ENCODE measurements at places on chromosomes 16 and 17.

- peak; percentile 81 for DNase-seq
Observed at GRCh38 chr16:51151961-51152663, 1.0 kb upstream of the SALL1 start.

- no peak for DNase-seq
Observed at GRCh38 chr17:60188759-60189158, 39.0 kb downstream of the CA4 start.

DNA sequence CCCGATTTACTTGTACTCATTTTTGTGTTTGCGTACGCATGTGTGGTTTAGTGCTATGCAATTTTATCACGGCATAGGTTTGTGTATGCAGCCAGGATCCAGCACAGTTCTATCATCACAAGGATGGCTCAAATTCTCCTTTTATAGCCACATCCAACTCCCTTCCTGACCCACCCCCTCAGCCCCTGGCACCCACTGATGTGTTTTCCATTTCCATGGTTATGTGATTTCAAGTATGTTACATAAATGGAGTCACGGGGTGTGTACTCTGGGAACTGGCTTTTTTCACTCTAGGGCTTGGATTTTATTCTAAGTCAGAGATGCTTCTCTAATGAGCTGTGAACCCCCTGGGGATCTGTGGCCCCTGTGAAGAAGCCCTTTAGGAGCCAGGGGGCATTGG is 16.8 kb downstream of the IL4R start:
- DNase-seq = no peak

GRCh38 chr17:47690121-47690520 is 3.8 kb upstream of the TBKBP1 start:
- DNase-seq = no peak

- no peak for DNase-seq
Observed at GRCh38 chr16:85947230-85948137, 48.5 kb downstream of the IRF8 start.

- no peak for DNase-seq
Observed at GRCh38 chr17:51857052-51857597, 301.4 kb downstream of the CA10 start.

GRCh38 chr17:5915337-5915736 is 154.8 kb upstream of the WSCD1 start:
- no peak for DNase-seq

DNA sequence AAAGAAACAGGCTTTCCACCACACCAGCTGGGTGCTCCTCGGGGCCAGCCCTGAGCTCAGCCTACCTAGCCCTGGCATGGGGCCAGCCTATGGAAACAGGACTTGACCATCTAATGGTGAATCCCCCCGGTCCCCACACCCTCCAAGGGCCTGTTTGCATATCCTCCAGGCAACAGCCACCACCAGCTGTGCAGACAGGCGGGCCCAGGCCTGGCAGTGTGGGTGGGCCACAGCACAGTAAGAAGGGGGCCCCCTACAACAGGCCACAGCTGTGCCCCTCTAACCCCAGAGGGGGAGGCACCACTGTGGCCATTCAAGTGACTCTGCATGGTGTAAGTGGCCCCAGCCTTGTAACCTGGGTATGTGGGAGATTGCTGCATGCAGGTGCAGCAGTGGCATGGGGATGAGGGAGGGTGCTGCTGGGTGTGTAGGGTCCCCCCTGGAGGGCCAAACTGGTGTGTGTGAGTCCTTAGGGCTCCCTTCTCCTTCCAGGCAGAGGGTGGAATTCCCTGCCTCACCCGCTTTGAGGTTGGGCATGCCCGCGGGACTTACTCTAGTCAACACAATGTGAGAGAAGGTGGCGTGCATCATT is 148.2 kb downstream of the C16orf78 start:
- DNase-seq = no peak

- DNase-seq = no peak
Observed at GRCh38 chr16:53580038-53580802, 77.2 kb upstream of the AKTIP start.

GRCh38 chr17:77083531-77083930 is 57.2 kb upstream of the SEC14L1 start:
- DNase-seq = no peak

DNA sequence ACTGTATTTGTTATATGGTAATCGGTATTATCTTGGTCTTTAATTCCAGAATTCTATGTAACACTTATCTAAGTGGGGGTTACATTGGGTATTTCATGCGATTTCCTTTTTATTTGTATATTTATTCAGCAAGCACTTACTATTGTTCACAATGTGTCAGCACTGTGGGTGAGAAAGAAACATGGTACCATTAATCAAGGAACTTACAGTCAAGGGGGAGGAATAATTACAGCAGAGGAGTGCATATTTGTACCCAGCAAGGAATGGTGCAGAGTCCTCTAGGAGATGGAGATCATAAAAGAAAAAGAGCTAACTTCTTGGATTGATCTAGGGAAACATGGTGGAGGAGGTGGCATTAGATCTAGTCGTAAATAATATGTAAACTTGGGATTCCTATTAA is 117.0 kb upstream of the KCNJ16 start:
- DNase-seq = no peak

DNA sequence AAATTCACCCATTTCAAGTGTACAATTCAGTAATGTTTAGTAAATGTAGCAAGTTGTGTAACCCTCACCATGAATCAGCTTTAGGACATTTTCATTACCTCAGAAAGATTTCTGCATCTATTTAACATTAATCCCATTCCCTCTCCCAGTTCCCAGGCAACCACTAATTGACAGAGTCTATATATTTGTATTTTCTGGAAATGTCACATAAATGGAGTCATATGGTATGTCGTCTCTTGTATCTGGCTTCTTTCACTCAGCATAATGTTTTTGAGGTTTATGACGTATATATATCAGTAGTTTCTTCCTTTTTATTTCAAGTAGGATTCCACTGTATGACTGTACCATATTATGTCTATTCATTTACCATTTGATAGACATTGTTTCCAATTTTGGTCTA is 199.8 kb downstream of the CYB561 start:
- DNase-seq = no peak

GRCh38 chr16:77332792-77333191 is 102.0 kb downstream of the ADAMTS18 start:
- DNase-seq = no peak

DNA sequence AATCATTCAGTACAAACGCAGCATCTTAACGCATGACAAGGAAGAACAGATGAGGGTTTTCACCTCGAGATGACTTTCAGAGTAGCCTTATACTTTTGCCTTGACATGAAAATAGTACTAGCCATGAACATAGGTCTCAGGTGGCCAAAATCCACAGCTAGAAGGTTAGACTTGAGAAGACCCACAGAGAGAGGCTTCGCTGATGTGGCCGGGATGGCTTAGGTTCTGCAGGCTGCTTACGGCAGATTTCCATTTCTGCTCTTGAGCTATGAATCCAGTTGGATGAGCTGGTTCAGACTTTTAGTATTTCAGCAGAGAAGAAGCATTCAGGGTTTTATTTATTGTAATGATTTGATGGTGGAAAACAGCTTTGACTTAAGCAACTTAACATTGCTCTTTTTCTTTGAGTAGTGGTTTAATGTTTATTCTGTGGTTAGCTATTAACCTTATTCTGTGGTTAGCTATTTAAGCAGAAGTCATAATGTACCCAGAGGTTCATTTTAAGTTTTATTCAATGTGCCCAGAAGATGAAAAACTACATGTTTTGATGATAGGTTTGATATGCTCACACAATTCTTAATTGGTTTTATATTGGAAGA is 7.6 kb downstream of the KRT24 start:
- no peak for DNase-seq

DNA sequence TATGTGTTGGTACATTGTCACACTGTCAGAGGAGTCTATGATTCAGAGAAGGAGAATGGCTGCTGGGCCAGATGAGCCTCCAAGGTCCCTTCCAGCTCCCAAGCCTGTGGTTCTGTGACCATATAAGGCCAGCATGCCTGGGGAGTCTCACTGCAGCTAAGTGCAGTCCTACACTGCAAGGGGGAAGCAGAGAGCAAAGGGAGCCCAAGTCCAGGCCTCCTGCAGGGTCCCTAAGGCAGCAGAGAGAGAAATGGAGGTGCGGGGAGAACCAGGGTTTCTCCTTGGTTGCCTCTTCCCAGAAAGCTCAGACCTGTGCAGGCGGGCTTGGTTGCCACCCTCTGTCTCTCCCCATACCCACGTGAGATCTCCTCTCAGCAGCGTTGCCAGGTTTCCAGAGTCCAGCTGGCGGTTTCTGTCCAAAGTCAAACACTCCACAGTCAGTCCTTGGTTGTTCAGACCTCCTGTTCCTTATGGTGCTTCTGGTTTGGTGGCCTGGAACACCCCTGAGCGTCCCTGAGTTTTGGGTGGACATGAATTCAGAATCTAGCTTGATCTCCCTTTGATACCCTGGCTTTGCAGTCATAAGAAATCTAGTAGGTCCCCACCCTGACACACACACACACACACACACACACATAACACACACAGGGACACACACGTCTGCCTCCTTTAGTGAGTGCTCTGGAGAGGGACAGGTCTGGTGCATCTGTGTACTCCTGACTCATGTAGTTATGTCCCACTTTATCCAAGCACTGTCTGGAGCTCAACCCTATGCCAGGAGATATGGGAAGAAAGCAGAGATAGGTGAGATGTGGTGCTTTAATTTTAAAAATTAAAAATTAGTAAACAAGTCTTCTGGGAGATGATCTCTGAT is 78.8 kb downstream of the GNAO1 start:
- DNase-seq = no peak

DNA sequence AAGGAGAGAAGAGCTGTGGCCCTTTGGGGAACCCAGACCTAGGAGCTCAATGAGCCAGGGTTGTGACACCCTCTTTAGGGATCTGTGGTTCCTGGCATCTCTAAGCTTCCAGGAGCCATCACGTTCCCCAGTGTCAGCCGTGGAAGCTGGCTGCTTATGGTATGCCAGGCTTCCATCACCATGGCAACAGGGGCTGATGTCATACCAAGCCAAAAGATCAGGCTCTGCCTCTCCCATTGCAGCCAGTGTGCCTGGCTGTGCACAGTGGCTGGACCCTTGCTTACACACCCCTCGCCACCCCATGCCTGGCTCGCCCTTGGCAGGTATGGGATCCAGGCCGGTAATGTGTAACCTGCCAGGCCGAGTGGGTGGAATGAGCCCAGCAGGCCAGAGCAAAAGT is 91.1 kb downstream of the SSH2 start:
- DNase-seq = no peak

GRCh38 chr17:57541472-57542394 is 203.4 kb downstream of the CCDC182 start:
- DNase-seq = no peak

DNA sequence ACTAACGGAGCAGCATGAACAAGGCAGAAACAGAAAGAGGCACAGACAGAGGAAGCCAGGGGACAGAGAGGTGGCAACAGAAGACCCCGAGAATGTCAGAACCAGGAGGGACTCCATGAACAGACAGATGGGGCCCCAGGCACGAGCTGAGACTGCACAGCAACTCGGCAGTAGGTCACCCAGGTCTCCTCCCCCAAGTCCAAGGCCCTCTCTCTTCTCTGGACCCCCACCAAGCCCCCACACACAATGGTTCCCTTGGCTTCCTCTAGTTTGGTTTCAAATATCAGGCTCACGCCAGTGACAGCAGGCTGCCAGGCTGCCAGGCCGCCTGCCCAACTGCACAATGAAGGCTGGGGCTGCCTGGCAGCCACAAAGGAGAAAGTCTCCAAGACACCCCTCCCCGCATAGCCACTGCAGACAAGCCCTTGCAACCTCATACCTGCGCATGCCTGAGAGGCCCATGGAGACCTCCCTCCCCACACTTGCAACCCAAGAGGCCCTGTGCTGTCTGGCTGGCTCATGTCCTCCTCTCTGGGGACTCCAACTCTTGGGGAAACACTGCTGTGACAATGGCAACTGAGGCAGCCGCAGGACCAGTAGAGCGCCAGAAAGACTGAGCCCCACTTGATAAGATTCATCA is 54.8 kb downstream of the PIMREG start:
- no peak for DNase-seq

- no peak for DNase-seq
Observed at GRCh38 chr16:71746442-71747046, 22.0 kb upstream of the PHLPP2 start.

DNA sequence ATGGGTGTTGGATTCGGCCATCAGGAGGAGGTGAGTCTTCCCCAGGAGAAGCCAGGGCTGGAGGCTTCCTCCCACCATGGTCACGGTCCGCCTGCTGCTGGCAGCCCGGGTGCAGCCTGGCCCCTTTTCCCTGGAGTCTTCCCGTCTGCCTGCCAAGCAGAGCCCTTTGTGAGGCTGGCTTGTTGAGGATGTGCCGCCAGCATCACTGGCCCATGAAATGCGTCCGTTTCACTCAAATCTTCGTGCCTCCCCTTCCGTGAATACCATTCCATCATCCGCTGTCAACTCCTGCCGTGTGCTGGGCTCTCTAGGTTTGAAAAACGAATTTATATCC is 9.6 kb downstream of the VPS4A start:
- DNase-seq = no peak

DNA sequence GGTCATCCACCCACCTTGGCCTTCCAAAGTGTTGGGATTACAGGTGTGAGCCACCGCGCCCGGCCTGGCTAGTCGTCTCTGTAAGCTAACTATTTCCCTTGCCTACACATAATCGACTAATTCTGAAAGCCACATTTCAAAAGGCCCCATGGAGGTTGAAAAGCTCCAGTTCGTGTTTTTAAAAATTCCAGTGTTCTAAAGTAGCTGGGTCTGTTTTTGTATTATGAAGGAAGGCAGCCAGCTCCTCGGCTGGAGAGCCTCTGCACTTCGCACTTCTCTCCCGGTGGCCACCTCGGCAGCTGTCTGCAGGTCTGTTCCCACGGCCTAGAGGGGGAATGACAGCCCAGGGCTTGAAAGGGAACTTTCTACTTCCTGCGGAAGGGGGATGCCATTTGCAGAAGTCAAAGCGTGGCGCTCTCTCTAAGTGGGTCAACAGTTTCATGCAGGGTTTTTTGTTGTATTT is 16.9 kb downstream of the HASPIN start:
- DNase-seq = no peak

DNA sequence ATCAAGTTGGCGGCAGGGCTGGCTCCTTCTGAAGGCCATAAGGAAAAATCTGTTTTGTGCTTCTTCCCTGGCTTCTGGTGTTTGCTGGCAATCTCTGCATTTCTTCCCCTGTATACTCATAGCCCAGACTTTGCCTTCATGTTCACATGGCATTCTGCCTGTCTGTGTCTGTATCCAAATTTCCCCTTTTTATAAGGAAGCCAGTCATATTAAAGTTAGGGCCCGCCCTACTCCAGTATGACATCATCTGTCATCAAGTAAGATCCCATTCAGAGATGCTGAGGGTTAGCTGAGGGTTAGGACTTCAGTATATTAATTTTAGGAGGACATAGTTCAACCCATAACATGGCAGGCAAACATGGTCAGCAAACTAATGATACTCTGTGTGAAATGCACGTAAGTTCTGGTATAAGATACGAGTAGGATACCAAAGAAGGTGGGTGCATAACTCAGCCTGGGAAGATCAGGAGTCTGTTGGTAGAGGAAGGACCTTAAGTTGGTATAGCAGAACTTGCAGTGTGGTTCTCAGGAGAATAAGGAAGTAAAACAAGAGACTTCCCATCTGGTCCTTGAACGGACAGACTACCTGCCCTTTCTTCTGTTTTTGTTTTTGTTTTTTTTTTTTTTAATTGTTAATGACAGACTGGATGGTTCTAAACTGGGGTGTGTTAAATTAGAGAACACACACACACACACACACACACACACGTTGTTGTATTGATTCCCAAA is 13.9 kb downstream of the MAP2K6 start:
- no peak for DNase-seq

- no peak for DNase-seq
Observed at GRCh38 chr17:38687286-38687685, 12.5 kb upstream of the EPOP start.
